ENCODE measurements at places on chromosomes 2 and 18.

DNA sequence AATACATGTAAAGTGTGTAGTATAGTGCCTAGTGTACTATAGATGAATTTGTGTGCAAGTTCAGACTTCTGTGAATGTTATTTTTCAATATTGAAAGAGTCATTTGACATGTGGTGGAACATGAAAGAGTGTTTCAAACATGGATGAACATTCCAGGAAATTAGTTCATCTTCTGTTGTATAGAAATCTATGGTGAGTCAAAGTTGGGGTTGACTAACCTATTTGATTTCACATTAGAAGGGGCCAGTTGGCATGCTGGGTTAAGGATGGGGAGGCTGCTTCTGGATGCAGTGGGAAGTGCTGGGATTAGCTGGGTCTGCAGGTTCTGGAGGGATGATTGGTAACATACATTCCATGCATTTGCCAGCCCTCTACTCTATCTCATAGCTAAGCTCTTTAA lies 50.6 kb downstream of the LYPD6B start:
- DNase-seq, result no peak

DNA sequence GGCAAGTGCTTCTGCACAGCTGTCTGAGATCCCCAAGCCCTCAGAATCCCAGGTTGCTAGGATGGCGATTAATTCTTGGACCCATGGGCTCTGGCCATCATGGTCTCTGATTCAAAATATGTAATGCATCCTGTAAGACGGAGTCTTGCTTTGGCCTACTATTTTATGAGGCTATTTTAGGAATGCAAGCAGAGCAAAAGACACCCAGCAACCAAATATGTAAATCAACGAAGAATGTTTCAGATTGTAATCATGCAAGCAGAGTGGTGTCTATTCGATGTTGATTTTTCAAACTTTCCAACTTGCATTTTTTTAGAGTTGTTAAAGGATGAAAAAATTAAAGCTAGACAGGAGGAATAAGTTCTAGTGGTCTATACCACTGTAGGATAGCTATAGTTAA lies 154.8 kb downstream of the COL6A3 start:
- no peak for DNase-seq

DNA sequence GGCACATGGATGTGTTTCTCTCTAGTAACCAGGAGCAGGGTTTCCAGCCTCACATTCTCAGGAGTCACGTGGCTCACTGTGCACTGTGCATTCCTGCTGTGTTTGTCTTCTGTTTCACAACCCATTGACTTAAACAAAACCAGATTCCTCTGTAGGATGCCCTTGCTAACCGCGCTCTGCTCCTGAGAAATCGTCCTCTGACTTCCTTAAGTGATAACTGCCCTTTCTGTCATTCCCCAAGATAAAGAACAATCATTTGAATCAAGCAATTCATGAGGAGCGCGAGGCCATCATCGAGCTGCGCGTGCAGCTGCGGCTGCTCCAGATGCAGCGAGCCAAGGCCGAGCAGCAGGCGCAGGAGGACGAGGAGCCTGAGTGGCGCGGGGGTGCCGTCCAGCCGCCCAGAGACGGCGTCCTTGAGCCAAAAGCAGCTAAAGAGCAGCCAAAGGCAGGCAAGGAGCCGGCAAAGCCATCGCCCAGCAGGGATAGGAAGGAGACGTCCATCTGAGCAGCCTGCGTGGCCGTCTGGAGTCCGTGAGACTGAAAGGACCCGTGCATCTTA lies 60.2 kb downstream of the RALBP1 start:
- no peak for DNase-seq

- no peak for DNase-seq
These were observed 8.1 kb downstream of the COLEC12 start for GRCh38 chr18:492451-492850.

DNA sequence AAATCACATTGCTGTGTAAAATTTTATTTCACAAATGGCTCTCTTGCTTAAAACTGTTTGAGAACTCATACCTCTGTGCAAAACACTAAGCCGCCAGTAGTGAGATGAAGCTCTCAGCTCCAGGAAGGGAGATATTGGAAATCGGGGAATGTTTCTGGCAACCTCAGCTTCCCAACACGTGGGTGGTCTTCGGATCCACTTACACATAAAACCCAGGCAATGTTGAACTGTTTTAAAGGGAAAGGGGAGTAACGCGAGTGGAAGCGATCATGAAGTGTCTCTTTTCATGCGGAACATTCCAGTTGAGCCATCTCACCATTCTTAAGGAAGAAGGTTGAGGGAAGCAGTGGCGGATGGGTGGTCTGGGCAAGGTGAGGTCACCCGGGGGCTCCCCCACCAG lies 136.8 kb downstream of the ASB1 start:
- DNase-seq, result no peak

DNA sequence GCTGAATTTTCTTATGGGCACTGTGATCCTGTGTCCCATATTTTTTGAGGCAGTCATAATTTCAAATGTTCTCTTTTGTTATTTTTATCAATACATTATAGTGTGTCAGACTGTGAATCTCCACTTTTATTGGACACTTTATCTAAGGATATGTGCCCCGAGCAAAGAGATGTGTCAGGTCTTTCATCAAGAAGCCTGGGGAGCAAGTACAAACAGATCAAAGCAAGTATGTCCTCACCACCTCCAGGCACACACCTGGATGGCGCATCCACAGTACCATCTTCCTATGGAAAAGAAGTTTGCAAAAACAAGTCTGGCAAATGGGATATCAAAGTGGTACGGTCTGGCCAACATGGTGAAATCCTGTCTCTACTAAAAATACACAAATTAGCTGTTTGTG lies 81.0 kb upstream of the ZNF236 start:
- no peak for DNase-seq

GRCh38 chr2:28725021-28725711 lies 26.5 kb upstream of the PPP1CB start:
- no peak for DNase-seq

GRCh38 chr18:6921571-6921970 lies 192.1 kb downstream of the ARHGAP28 start:
- no peak for DNase-seq

All from RPMI7951 (cell line).